ENCODE measurements at places on chromosomes 3 and 15.

DNA sequence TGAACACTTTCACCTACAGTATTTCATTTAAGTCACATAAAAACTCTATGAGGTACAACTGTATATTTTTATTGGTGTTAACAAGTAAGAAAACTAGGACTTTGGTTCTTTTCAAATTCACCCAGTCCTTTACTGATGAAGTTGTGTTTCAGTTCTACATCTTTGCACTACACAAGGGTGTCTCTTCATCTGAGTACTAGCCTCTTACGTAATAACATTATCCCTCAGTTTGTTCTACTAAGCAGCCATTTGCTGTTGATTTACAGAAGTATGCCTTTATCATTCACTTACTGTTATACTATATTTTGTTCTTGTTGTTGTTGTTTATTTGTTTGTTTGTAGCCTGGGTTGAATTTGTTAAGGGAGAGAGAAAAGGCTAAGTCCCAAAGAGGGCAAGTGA is 311.9 kb downstream of the PLOD2 start:
- DNase-seq = no peak

DNA sequence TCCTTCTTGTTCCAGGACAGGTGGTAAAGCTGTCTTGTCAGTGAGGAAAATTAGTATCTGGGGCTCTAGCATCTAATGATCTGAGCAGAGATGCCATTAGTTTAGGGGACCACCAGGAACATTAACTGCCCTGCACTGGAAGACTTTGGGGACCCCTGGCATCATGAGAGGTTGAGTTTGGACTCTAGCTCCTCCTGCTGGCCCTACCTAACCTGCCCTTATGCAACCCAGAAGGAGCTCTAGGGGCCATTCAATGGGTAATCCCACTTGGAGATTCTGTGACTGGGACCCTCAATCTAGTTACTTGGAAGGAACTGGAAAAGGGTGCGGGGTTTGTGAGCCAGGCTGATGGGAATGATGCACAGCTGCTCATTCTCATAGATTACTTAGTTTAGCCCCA is 451.0 kb downstream of the EPHB1 start:
- no peak for DNase-seq

- no peak for DNase-seq
Measured at GRCh38 chr3:109977897-109978296, 640.6 kb upstream of the DPPA4 start.

- DNase-seq = no peak
Measured at GRCh38 chr3:56677286-56677685, 5.8 kb downstream of the TASOR start.

- DNase-seq = no peak
Measured at GRCh38 chr15:65423150-65423975, 616 bp upstream of the IGDCC4 start.

- DNase-seq = no peak
Measured at GRCh38 chr3:186173224-186173815, 64.4 kb upstream of the ETV5 start.

GRCh38 chr3:105253225-105253624 is 113.5 kb upstream of the ALCAM start:
- no peak for DNase-seq
